GM12892 (cell line): ENCODE measurements at places on chromosomes 16 and 17.

DNA sequence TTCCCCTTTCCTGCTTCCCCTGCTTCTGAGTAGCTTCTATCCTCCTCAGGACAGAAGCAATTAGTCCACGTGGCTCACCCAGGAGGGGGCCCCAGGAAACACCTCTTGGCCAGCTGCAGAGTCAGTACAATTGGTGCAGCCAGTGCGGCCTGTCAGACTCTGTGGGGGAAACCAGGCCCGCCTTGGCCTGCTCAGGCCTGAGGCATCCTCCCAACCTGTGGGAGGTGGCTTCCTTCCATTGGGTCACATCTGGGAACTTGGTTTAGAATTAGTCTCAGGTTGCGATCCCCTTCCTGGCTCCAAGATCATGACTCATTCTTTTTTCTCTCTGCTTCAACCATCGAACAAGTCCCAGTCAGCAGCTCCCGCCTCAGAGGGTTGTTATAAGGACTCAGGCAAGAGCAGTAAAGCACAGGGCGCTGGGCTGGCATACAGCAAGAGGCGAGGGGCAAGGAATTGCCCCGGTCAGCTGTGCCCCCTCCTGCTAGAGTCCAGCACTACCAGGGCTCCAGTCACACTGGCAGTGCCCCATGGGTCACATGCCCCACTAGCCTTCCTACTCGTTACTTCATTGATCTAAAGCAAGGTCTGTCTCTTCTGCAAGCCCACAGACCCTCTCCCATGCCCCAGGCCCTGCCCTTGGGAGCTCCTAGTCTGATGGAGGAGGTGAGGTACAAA is 8.1 kb upstream of the EPX start:
- no peak for DNase-seq

- DNase-seq: peak; percentile 67
Observed at GRCh38 chr16:74771656-74772315, 2.8 kb downstream of the FA2H start.

- DNase-seq: no peak
Observed at GRCh38 chr16:7227229-7227721, 105.4 kb upstream of the RBFOX1 start.

GRCh38 chr16:3938843-3939624 is 58.5 kb upstream of the CREBBP start:
- peak; percentile 68 for DNase-seq

- no peak for DNase-seq
Observed at GRCh38 chr17:57983446-57983845, 4.6 kb downstream of the VEZF1 start.

DNA sequence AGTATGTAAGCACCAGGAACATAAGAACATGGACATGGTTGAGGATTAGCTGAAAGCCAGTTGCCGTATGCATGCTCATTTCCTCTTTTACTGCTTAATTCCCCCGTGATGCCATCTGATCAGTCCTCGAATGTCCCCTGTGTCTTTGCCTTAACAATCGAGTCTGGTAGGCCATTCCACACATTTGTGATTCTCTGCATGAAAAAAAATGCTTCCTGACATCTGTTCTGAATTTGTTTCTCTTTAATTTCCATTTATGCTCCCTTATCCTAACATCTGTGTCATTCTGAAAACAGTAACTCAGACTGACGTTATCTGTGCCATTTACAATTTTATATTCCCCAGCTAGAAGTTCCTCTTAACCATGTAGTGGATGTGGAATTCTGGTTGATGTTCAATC is 158.2 kb upstream of the TOX3 start:
- no peak for DNase-seq

DNA sequence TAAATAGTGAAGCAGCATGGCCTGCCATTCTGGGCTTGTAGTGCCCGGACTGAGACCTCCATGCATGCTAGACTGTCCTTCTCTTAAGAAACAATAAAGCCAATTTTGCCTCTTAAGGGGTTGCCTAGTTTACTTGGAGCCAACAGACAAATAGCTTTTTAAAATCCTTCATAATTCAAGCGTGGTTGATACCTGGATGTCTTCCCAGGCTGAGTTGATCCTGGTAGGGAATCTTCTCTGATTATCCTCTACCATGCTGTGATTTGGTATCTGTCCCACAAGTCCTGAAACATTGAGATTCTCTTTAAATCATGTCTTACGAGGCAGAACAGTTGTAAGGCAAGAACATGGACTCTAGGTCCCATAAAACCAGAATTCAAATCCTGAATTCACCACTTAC is 359.6 kb upstream of the CCL2 start:
- DNase-seq: no peak

DNA sequence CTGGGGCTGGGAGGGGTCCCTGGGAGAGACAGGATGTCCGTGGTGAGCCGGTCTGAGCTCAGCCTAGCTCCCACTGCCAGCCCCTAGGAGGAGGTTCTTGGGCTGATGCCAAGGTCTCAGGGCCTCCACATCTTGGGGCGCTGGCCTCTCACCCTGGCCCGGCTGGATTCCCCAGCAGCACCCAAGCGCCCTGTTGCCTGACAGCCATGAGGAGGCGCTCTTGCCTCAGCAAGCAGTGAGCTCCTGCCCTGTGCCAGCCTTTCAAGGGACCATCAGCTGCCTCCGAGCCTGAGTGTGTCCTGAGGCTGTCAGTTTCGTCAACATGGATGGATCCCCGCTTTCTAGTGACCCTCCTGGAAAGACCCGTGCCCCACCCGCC is 234.9 kb upstream of the CIBAR2 start:
- DNase-seq: no peak

- no peak for DNase-seq
Observed at GRCh38 chr16:83953796-83954576, 946 bp downstream of the OSGIN1 start.

DNA sequence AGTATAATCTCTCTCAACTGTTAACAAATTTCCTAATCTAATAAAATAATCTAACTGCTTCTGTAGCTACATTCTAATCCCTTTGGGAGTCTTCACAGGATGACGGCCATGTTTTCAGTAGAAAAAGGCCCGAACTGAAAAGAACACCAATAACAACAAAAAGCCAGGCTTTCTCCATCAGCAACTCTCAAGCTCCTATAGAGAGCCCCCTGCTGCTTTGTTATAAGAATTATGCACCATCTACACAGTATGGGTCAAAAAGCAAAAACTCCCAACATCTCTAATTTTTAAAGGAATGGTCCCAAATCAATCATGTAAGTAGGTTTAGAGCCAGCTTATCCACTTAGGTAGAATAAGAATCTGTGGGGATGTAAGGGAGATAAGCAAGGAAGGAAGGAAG is 163.6 kb upstream of the C17orf78 start:
- DNase-seq: no peak

GRCh38 chr17:19461116-19461515 is 50.1 kb downstream of the RNF112 start:
- no peak for DNase-seq

DNA sequence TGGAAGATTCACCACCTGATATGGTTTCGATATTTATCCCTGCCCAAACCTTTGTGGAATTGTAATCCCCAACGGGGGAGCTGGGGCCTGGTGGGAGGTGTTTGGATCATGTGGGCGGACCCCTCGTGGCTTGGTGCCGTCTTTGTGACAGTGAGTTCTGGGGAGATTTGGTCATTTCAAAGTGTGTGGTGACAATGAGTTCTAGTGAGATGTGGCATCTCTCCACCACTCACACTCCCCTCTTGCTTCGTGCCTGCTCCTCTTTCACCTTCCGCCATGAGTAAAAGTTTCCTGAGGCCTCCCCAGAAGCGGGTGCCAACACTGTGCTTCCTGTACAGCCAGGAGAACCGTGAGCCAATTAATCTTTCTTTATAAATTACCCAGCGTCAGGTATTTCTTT is 9.7 kb downstream of the CCDC57 start:
- DNase-seq: no peak

DNA sequence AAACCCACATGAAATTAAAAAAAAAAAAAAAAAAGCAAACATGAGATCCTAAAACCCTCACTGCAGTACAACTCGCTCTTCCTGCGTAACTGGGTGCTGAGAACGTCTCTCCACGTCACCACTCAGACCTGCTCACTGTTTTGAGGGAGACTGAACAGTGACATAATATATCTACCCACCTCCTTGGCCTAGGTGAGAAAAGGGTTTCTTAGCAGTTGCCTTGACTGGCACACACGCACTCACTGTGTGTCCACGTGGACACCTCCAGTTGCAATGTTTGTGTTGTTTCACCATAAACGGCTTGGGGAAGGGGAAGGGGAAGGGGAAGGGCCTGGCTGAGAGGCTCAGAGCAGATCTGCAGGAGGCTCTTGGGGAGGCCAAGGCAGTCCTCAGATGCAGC is 32.0 kb downstream of the FANCA start:
- no peak for DNase-seq

DNA sequence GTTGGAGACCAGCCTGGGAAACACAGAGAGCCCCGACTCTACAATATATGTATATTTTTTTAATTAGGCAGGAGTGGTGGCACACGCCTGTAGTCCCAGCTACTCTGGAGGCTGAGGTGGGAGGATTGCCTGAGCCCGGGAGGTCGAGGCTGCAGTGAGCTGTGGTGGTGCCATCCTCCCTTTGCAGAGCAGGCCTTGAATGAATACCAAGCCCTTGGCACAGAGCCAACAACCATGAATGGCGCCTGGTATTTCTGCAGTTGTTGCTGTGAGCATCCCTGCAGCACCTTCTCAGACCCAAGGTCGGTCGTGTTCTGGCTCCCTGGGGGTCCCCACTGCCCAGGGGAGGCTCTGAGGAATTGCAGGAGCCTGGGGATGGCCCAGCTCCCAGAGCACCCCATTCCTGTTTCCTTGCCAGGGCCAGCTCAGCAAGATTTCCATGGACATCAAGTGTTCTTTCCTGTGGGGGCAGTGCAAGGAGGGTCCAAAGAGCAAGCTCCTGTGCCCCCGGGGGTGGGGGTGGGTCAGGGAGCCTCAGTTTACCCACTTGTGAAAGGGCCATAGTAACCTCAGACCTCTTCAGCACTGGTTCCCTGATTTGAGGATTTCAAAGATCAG is 25.6 kb upstream of the RMI2 start:
- DNase-seq: no peak

GRCh38 chr16:17235147-17235815 is 235.5 kb downstream of the XYLT1 start:
- DNase-seq: no peak

- no peak for DNase-seq
Observed at GRCh38 chr16:89194340-89195311, 5.7 kb downstream of the SLC22A31 start.

- no peak for DNase-seq
Observed at GRCh38 chr16:77437859-77438258, 3.0 kb upstream of the ADAMTS18 start.

- no peak for DNase-seq
Observed at GRCh38 chr16:22424161-22424937, 49.9 kb upstream of the CDR2 start.

- DNase-seq: no peak
Observed at GRCh38 chr17:57135789-57136291, 50.8 kb downstream of the AKAP1 start.

DNA sequence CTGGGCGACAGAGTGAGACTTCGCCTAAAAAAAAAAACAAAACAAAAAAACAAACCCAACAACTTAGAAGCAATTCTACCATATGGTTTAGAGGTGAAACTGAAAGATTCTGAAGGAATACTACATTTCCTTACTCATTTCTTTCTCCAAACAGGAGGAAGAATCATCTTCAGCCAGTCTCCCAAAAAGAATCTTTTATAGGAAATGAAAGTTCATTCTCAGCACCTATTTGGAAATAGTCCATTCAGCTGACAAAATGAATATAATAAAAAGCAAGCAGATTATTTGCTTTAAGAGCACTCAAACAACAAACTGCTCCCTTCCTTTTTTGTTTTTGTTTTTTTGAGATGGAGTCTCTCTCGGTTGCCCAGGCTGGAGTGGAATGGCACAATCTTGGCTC is 17.7 kb downstream of the GRB2 start:
- no peak for DNase-seq

DNA sequence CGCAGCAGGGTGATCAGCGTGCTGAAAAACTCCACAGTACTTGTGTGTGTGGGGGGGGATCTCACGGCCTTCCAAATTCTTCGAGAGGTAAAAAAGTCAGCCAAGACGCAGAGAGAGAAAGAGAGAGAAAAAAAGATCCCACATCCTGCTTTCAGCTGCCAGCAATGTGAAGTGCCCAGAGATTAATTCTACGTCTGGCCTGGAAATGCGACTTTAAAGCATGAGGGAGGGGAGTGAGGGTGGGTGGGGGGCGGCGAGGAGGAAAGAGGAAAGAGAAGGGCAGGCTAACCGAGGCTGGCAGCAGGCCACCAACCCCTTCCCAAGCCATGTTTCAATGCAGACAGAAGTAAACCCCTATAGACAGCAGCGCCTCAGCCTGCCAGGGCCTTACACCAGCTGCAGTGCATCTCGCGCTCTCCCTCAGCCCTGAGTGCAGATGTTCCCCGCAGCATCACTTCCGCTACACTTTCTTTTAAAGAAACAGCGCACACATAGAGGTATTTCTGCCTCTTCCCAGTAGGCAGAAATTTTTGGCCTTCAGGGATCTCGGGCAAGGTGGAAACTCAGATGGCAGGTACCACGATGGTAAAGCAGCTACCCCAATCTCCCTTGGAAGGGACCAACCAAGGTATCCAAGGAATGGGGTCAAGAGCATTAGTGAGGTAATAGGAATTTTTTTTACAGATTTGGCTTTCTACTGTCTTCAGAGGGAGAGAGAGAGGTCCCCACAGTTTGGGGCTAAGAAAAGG is 87.8 kb downstream of the SMG6 start:
- DNase-seq: peak; percentile 58

- no peak for DNase-seq
Observed at GRCh38 chr16:50996166-50996829, 154.8 kb downstream of the SALL1 start.

DNA sequence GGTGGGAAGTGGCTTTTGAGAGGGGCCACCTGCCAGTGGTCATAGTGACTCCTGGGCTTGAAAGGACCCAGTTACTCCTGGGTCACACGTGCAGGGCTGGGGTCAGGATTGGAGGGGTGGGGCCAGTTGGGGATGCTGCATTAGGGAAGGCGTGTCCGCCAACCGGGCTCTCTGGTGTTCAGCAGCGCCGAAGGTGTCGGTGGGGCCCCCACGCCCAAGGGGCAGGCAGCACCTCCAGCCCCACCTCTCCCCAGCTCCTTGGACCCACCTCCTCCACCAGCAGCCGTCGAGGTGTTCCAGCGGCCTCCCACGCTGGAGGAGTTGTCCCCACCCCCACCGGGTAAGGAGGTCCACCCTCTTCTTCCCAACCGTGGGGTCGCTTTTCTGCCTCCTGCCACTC is 9.5 kb downstream of the ABI3 start:
- no peak for DNase-seq

DNA sequence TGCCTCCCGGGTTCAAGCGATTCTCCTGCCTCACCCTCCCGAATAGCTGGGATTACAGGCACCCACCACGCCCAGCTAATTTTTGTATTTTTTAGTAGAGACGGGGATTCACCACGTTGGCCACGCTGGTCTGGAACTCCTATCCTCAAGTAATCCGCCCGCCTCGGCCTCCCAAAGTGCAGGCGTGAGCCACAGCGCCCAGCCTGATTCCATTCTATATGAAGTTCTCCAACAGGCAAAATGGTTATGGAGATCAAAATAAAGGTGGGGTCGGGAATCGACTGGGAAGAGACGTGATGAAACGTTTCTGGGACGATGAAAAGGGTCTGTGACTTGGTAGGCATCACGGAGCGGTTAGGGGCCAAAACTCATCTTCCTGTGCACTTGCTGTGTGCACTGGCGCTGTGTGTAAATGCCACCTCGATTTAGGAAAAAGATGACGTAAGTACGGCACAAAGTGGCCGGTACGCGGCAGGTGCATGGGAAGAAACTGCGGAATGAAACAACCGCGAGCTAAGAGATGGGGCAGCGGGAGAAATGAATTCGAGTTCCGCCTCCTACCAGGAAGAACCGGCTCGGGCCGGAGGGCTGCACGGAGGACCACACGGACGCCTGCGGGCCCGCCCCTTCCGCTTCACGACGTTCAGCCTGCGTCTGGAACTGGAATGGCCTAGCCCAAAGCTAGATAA is 1.6 kb downstream of the TP53 start:
- DNase-seq: peak; percentile 73

GRCh38 chr16:56780646-56781045 is 50.7 kb downstream of the NUP93 start:
- no peak for DNase-seq
